ELR (cell line): ENCODE measurements at places on chromosomes 3 and 15.

DNA sequence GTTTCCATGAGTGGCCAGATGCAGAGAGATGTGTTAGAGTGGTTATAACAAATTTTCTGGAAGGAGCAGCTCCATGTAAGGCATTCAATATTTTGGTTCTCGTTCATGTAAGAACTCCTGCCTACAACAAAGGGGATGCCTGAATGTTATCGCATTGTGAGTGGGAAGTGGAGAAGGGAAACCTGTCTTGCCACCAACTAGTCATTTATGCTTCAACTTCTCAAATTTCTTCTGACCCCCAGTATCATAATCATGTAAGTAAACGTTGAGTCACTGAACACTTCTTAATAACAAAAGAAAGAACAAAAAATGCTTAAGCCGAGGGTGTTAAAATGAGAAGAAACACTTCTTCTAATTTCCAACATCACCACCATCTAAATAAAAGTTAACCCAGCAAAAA is 62.0 kb upstream of the MRPL3 start:
- no peak for DNase-seq

DNA sequence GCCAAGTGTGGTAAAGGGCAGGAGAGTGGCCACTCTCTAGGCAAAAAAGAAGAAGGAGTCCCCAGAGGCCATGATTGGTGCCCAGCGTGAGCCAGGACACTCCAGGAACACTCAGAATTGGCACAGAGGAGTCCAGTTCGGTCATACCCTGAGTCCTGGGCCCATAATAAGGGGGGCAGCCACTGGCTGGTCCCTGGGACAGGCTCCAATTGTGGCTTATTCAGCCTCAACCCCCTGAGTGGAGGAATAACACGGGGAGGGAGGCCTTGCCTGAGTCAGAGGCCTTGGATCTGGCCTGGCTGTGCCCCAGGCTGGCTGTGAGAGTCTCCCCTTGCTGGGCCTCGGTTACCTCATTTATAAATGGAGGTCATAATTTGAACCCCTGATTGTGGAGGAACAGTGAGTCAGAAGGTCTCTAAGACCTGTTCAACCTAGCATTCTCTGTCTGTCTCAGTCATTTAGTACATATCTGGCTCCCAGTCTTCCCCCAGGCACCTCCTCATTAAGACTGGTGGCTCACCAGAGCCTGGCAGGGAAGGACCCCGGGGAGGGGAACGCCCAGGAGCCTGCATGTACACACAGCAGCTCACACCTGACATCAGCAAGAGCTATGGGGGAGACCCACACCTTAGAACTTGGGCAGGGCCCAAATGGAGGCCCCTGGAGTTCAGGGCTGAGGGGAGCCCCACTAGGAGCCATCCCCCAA is 95.9 kb upstream of the ATP2B2 start:
- DNase-seq, result no peak

DNA sequence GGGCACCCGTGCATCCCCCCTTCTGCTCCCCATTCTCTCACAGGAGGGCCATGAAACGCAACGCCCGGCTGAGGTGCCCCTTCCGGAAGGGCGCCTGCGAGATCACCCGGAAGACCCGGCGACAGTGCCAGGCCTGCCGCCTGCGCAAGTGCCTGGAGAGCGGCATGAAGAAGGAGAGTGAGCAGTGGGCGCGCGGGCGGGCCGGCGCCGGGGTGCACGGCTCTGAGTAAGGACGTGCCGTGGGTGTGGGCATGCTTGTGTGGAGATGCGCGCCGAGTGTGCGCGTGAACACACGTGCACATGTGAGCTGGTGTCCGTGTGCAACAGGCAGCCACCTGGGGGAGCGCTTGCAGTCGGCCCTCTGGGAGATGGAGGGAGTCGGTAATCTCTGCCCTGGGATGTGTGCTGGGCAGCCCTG is 28.1 kb downstream of the NR1I2 start:
- DNase-seq, result peak; percentile 31

DNA sequence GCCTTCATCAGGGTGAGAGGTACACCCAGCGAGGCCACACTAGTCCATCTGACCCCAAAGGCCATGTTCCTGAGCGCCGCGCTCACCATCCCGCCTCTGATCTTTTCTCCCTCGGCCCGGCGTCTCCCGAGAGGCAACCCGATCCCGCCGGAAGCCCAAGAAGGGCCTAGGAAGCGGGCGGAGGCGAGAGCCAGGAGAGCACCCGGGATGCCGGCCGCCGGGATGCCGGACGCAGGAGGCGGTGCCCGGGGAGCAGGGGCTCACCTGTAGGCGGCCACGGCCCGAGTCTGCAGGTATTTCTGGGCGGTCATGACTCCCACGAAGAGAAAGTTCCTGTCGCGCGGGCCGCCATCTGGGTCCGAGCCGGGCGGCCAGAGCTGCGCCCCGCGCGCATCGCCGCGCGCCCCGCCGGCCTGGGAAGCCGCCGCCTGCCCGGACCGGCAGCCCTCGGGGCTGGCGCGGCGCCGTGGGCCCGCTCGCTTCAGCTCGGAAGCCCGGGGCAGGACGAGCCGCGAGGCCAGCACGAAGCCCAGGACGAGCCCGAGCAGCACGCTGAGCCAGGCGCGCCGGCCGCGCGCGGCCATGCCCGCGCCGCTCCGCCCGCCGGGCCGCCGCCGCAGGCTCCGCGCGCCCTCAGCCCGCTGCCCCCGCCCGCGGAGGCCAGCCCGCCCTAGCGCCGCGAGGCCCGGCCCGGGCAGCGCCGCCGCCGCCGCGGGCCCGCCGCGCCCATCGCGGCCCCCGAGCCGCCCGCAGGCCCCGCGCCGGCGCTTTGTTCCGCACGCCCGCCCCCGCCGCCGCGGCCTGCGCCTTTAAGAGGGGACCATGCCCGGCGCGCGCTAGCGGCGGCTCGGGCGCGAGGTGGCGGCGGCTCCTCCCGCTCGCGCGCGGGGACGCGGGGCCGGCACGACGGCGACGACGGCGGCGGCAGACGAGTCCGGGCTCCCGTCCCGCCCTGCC is 697 bp downstream of the CHSY1 start:
- peak; percentile 68 for DNase-seq

DNA sequence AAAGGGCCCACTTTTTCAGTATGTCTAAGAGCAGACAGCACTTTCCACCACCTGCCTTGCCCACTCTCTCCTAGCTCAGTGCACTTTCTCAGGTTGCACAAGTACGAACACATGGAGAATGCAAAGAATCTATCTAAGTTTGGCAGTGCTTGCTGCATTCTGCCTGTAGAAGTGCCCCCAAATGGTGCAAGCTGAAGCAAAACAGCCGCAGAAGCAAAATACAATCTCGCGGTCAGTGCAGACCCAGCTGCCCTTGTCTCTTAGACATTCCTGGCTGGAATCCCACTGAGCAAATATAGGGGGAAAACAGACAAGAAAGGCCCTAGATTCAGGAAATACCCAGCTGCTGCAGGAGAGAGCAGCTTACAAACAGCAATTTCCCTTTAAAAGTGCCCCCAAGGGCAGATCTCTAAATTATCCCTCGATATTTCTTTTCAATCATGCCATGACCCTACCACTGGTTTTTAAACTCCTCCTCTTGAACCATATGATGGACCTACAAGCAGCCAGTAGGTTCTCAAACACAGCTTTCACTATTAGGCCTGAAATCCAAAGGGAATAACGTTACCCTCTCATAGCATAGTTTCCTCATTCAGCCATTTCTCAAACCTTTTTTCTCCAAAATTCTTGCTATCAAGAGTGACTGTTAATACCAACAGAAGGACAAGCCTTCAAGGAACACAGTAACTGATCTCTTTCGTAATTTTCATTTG is 67.0 kb downstream of the TNIK start:
- DNase-seq, result no peak

DNA sequence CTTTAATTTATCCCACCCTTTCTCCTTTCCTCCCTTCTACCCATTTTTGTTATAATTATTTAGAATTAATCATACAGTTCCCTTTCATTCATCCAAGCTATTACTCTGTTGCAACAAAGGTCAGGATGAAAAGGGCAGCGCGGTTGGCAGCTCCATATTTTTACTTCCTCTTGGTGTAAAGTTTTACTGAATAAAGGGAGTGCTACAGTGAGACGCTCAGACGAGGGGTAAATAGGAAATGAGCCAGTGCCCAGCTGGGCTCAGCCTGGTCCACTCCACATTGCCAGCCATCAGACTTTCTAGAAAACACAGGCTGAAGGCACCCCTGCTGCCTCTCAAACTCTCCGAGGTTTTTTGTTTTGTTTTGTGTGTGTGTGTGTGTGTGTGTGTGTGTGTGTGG is 21.9 kb upstream of the ZBTB38 start:
- DNase-seq, result no peak
